ENCODE measurements at places on chromosomes 2 and 18. TPM values are rescaled to one million over a fixed set of nuclear protein-coding genes. Genes with fewer than 3 reads are reported as not detected.

UNC80 gene
- 26.5 TPM for total RNA-seq

ALPI gene
- total RNA-seq: not detected

ADAM23 gene
- total RNA-seq: 44.1 TPM

PSTPIP2 gene
- 2.3 TPM for total RNA-seq

UGT1A8 gene
- not detected for total RNA-seq

PLCD4 gene
- 1.4 TPM for total RNA-seq

ALPP gene
- total RNA-seq: not detected

HOXD3 gene
- not detected for total RNA-seq

MAL gene
- not detected for total RNA-seq

SLC4A5 gene
- 3.2 TPM for total RNA-seq

EIF5B gene
- total RNA-seq: 18.7 TPM

SETBP1 gene
- total RNA-seq: 42.0 TPM

GPR155 gene
- total RNA-seq: 26.8 TPM

FBXO48 gene
- 1.4 TPM for total RNA-seq

LAMA3 gene
- total RNA-seq: 3.7 TPM

CENPA gene
- total RNA-seq: 3.2 TPM

C2orf80 gene
- 38.1 TPM for total RNA-seq

SOWAHC gene
- 27.7 TPM for total RNA-seq

LYPD1 gene
- 77.0 TPM for total RNA-seq

BUB1 gene
- total RNA-seq: 12.9 TPM

EN1 gene
- 1.4 TPM for total RNA-seq

TNFAIP6 gene
- 1.2 TPM for total RNA-seq

CIB4 gene
- not detected for total RNA-seq

GTF2A1L gene
- 0.69 TPM for total RNA-seq

SALL3 gene
- 18.9 TPM for total RNA-seq

MROH2A gene
- total RNA-seq: under 0.01 TPM

NYAP2 gene
- total RNA-seq: 16.1 TPM
